A549 treated with ZK216348 at 1 μM for 4 hours (cell line): ENCODE measurements at places on chromosomes 11 and 22. TPM values are rescaled to one million over a fixed set of nuclear protein-coding genes. Genes with fewer than 3 reads are reported as not detected.

POTEH gene
- not detected in 5 replicates for total RNA-seq

FADS3 gene
- total RNA-seq: 42.9 to 73.0 TPM (median 68.0 TPM) in 5 replicates

GLYATL1 gene
- total RNA-seq: 0.07 TPM in 1 of 5 replicates, not detected in the others

TIGD3 gene
- total RNA-seq: 0.39 to 1.2 TPM (median 1.1 TPM) in 5 replicates

CABP4 gene
- not detected in 5 replicates for total RNA-seq

E2F8 gene
- 5.9 to 7.3 TPM (median 6.1 TPM) in 5 replicates for total RNA-seq

LYVE1 gene
- total RNA-seq: 0.22 to 0.42 TPM (median 0.26 TPM) in 5 replicates
